ENCODE measurements at places on chromosomes 7 and 10. TPM values are rescaled to one million over a fixed set of nuclear protein-coding genes. Genes with fewer than 3 reads are reported as not detected.

JCAD gene
- 23.5 TPM for total RNA-seq

TMEM270 gene
- total RNA-seq, result not detected

PLXDC2 gene
- total RNA-seq, result 16.6 TPM

GRCh38 chr7:130365511-130366441 is 14.5 kb upstream of the CPA1 start:
- no peak for DNase-seq

- no peak for DNase-seq
These were observed 14.4 kb downstream of the PDCD4 start for GRCh38 chr10:110885932-110886674.

GRCh38 chr7:123633553-123633952 is 22.1 kb upstream of the LMOD2 start:
- no peak for DNase-seq

TUBAL3 gene
- total RNA-seq, result 0.36 TPM

GRCh38 chr7:150866932-150867564 is 14.7 kb downstream of the AOC1 start:
- no peak for DNase-seq

DNA sequence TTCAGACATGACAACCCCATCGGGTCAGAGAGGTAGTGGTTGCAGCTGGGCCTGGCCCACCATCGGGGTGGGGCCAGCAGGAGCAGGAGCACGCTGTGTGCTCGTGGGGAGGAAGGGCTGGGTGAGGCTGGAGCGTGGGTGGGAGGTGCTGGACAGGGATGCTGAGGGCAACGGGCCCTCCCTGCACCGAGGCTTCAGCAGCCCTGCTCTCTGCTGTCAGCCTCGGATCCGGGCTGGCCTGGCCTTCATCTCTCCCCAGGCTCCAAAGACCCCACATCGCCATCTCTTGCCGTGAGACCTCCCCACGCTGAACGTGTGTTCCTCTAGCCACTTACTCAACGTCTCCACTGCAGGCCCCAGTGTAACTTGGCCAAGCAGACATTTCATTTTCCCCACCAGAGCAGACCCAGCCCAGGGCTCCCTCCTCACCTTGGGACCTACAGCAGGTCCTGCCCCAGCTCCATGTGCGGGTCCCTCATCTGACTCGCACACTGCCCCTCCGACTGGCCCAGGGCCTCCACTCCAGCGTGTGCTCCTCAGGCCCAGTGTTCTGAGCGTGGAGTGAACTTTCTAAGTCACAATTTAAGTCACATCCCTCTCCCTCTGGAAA is 462.4 kb downstream of the DNAJB6 start:
- DNase-seq, result no peak

DNA sequence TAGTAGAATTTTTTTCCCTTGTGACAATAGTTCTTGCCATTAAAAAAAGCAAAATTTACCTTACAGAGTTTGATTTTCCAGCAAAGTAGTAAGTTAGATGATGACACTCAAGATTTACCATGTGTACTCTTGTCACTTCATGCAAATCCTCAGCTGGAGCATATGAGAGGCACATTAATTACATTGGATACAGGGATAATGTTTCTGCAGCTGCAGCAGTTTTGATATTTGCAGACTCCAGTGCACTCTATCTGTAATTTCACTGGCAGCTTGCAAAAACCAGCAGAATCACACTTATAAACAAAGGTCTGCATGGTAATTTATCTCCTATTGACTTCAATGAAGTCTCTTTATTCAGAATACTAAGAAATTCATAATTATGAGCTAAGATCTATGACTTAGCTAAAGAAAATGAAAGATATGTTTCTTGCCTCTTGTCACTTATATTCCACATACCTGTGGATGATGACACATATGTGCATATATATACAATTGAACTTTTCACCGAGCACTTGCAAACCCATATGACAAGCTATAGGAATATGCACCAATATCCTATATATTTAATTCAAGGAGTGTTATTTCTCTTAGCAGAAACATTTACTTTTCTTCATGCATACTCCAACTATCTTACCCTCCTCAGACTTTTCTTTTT is 530.6 kb downstream of the PHTF2 start:
- DNase-seq, result no peak

GRCh38 chr10:132520177-132520811 is 17.3 kb upstream of the INPP5A start:
- DNase-seq, result peak; percentile 36

- no peak for DNase-seq
These were observed 178.6 kb downstream of the ANKRD30A start for GRCh38 chr10:37304036-37304435.

DNA sequence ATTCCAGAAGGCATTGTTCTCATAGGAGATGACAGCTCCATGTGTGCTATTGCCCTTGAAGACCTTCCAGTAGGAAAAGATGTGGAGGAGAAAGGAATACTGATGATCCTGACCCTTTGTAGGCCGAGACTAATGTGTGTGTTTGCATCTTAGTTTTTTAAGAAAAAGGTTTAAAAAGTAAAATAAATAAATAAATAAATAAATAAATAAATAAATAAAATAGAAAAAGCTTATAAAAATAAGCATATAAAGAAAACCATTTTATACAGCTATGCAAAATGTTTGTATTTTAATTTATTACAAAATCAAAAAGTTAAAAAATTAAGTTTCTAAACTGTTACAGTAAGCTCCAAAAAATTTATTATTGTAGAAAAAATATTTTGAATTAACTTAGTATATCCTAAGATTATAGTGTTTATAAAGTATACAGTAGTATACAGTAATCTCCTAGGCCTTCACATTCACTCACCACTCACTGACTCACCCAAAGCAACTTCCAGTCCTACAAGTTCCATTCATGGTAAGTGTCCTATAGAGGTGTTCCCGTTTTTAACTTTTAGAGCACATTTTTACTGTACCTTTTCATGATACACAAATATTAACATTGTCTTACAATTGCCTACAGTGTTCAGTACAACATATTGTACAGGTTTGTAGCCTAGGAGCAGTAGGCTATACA is 435.2 kb upstream of the SEMA3A start:
- no peak for DNase-seq

- peak; percentile 18 for DNase-seq
These were observed 277.6 kb downstream of the GATA3 start for GRCh38 chr10:8331896-8332729.

GRCh38 chr7:87870471-87870870 is 5.7 kb downstream of the SLC25A40 start:
- no peak for DNase-seq

DNA sequence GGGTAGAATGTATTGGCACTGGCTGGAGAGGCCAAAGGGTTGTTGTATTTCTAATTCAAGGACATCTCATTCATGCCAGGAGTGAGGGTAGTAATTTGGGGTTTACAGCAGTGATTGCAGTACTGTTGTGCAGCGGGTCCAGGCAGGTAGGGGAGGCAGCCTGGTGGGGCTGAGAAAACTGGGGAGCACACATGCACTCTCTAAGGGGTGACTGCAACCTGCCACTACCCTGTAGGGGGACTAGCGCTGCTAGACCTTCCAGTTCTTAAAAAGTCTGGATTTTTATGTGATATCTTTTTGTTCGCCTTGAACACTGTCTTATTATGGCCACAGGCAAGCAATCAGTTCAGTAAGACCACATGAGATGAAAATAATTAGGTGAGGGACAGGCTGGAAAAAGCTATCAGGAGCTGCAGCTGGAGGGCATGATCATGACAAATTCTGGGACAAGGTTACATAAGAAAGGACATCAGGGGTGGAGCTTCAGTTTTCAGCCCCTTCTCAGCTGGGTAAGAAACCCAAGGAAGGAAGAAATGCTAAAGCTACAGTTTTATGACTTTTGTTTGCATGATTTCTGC is 149.0 kb downstream of the ARHGAP21 start:
- no peak for DNase-seq

GNG11 gene
- total RNA-seq, result 29.6 TPM

- DNase-seq, result no peak
These were observed 101.0 kb downstream of the AOAH start for GRCh38 chr7:36623247-36623646.

DNA sequence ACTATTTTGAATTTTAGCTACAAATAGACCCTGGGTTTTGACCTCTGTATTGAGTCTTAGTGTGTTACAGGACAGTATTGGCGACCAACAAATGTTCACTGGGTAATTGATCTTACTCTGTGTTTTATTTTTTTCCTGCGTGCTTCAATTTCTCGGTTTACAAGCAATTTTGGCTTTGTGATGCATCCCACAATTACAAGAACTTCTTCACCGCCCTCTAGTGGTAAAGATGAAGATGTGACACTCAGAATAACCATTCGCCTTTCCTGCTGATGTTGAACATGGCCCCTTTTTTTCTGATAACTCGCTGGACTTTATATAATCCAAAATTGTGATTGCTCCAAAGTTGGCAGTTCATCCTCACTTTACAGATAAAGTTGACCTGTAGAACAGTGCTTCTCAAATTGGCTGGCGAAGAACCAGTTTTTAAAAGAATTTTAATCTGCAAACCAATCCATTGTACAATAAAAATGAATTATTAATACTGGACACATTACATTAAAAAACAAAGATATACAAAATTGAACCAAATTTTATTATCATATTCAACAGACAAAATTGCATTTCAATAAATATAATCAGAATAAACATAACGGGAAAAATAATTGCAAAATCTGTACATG is 20.2 kb upstream of the SMC3 start:
- DNase-seq, result no peak

BEND7 gene
- total RNA-seq, result 14.7 TPM

DNA sequence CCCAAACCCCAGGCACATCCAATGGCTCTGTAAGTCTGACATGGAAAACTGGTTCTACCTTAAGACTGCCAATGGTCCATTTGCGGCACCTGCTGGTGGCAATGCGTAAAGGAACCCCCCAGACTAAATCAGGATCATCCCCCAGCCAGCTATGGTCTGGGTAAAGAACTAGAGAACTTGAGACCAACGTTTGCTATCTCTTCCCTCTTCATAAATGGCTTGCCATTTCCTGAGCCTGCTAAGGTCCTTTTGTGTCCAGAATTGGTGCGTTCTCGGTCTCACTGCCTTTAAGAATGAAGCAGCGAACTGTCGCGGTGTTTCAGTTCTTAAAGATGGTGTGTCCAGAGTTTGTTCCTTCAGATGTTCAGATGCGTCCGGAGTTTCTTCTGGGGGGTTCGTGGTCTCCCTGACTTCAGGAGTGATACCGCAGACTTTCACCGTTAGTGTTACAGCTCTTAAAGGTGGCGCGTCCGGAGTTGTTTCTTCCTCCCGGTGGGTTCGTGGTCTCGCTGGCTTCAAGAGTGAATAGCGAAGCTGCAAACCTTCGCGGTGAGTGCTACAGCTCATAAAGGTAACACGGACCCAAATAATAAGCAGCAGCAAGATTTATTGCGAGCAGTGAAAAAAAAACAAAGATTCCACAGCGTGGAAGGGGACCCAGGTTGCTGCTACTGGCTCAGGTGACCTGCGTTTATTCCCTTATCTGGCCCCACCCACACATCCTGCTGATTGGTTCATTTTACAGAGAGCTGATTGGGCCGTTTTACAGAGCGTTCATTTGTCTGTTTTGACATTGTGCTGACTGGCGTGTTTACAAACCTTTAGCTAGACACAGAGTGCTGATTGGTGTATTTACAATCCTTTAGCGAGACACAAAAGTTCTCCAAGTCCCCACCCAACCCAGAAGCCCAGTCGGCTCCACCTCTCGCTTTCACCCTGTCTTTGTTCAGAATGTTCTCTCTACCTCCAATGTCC is 95.4 kb downstream of the ELMO1 start:
- no peak for DNase-seq
